NCI-H460 (cell line): ENCODE measurements at places on chromosomes 1 and 21.

GRCh38 chr1:107480548-107481415, 339.9 kb downstream of the NTNG1 start:
- no peak for DNase-seq

DNA sequence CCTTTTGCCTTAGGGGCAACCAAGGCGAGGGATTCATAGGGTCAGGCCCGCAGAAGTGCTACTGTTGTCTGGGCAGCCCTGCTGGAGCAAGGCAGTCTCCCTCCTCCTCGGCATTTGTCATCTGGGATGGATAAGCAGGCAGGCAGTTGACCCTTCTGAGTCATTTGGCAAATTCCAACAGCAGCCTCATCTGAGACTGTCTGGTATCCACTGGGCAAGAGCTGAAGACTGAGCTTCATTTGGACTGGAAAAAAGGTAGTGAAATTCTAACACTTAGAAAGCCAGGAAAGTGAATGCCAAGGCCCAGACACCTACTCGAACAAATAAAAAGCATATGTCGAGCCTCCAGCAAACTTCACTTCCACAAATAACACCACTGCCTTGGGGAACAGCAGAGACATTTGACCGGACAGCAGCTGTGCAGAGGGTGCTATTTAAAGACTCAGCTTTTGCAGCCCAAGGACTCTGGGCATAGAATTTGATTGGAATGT, 4.0 kb upstream of the ZBTB40 start:
- DNase-seq: no peak

DNA sequence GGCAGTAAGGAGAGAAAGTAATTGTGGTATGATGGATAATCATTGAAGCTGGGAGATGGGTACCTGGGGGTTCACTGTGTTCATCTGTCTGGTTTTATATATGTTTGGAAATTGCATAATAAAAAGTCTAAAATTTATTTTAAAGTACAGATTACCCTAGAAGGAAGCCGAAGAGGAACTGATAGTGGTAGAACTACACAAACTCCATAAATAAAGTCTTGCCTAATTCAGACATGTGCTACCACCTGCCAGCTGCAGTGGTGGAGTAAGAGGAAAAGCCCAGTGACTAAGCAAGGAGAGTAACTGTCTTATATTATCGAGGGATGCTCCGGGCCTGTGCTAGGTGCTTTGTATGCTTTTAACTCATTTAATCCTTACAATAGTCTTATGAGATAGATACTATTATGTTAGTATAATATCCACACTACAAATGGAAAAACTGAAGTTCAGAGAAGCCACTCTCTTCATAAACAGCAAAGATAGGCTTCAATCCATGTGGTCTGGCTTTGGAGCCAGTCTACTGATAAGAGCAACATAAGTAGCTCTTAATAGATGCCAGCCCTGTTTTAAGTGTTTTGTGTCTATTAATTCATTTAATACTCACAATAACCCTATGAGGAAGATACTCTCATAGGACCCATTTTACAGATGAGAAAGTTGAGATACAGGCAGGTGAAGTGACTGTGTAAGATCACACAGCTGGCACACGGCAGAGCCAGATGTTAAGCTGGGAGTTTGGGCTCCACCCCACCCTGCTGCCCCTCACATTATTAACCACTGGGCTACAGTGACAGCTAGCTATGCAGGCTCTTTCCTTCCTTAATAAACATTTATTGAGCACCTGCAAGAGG, 56.8 kb upstream of the HNRNPU start:
- DNase-seq: no peak

- no peak for DNase-seq
Observed at GRCh38 chr1:3620708-3621107, 4.1 kb upstream of the TPRG1L start.

- no peak for DNase-seq
Observed at GRCh38 chr1:162942916-162943559, 82.1 kb upstream of the CCDC190 start.

DNA sequence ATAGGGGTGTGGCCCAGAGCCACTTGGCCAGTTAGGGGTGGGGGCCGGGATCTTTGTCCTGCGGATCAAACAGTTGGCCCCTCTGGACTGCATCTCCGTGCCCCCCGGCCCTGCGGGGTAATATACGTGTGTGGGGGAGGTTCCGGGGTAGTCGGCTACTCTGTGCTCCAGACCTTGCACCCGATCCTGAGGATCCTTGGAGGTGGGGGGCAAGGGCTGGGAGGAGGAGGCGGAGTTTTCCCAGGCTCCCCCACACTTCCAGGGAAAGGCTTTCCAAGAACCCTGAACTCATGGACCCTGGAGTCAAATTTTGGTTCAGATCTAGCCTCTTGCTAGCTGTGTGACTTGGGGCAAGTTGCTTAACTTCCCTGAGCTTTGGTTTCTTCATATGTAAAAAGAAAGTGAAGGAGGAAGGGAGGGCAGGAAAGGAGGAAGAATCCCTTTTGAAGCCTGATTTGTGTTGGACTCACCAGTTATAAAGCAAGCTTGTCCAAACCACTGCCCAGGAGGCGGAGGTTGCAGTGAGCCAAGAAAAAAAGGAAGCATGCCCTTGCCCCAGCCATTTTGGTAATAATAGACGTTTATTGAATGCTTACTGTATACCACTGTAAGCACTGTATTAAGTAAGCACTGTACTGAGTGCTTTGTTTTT, 686 bp downstream of the MIIP start:
- DNase-seq: no peak

GRCh38 chr1:116909512-116910378, at the start of gene PTGFRN:
Gene PTGFRN, plus strand, starts transcription at chr1:116909916. Its CDS starts 288 bp downstream, at chr1:116910204.
- no peak for DNase-seq

- no peak for DNase-seq
Observed at GRCh38 chr1:15062479-15063099, 91.0 kb upstream of the TMEM51 start.

- peak; percentile 33 for DNase-seq
Observed at GRCh38 chr1:147833231-147833860, 69.2 kb upstream of the GJA8 start.

GRCh38 chr21:45209685-45210284, 77.9 kb downstream of the POFUT2 start:
- no peak for DNase-seq

DNA sequence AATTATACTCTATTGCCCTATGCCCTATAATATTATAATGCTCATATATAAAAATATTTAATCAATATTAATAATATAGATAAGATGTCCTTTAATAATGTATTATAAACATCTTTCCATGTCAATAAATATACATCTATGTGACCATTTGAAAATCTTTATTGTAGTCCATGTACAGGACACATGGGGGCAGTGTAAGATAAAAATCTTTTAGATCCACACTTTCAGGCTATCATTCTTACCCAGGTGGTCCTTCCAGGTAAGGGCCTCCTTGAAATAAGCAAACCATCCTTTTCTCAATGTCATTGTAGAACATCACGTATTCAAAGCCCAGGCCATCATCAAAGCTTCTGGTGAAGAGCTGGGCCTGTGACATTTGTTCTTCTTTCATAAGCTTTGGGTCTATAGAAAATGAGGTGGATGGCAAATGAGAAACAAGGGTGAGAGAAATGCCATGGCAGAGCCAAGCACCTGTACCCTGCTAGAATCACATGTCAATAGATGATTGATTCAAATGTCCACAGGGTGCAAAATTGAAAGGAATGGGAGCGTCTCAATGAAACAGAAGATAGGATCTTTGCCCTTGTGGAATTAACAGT, 20.2 kb downstream of the THEM4 start:
- peak; percentile 25 for DNase-seq

DNA sequence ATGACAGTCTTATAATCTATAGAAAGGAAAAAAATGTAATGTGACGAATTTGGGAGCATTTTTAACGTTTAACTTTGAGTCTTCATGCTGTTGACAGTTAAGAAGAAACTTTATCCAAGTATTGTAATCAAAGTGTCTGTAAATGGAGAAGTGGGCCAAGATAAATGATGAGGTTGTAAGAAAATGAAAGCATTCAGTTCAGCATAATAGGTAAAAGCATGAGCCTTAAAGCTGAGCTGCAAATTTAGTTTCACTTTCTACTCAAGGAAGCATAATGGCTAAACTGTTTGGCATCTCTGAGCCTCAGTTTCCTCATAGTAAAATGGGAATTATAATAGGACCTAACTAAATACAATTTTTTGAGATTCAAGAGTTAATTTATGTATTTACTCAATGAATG, 1554.8 kb downstream of the KCNT2 start:
- DNase-seq: peak; percentile 5

DNA sequence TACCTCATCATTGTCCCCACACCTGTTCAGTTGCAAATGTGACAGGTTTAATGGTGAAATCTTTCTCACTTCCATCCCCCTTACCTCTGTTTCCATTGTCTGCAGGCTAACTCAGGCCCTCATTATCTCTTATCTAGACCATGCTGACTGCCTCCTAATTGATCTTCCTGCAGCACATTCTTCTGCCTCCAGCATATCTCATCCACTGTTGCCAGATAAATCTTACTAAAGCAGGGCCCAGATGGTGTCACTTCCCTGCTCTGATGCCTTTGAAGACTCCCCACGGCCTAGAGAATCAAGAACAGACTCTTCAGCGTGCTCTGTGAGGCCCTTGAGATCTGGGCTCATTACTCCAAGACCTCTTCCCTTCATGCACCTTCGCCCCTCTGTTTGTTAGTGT, 230.1 kb downstream of the DUSP10 start:
- DNase-seq: no peak

GRCh38 chr1:159881622-159882526, 18.1 kb downstream of the CFAP45 start:
- DNase-seq: peak; percentile 72

GRCh38 chr21:44259082-44259705, 2.5 kb downstream of the DNMT3L start:
- no peak for DNase-seq

DNA sequence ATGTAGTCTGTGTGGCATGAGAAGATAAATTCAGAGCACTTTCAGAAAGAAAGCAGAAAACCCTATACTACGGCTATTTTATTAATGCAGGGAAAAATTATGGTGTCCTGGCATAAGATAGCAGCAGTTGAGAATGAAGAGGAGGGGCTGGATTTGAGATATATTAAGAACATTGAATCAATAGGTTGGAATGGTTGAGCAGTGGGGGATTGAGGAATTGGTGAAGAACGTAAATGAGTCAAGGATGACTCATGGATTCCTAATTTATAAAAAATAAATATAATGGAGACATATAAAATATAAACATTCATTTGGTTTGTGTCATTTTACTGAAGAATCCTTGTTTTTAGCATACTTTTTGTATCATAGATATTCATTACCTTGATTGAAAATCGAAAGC, 234.3 kb upstream of the ADAMTS5 start:
- no peak for DNase-seq
